Fibroblast of skin of right quadriceps (primary cell): ENCODE measurements at places on chromosomes 6 and 20.

DNA sequence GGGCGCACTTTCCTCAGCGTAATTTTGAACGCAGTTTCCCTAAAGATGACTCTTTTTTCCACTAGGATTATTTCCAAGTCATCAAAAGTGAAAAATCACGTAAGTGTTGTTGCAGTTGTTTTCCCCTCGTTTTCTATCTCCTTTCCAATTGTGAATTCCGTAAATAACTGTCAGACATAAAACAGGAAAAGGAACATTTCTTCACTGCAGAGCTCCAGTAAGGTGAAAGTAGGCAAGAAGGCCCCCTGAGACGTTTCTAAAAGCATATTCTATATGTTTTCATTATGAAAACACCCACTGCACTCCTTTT, 17.8 kb downstream of the HIVEP2 start:
- no peak for DNase-seq

GRCh38 chr20:33857722-33858563, 46.8 kb downstream of the CHMP4B start:
- DNase-seq: no peak

GRCh38 chr20:48769069-48769983, 58.5 kb downstream of the PREX1 start:
- no peak for DNase-seq

GRCh38 chr20:45306431-45306982, at the start of gene RBPJL:
TSS of gene RBPJL (plus strand) at chr20:45306840. CDS start at chr20:45306923, 83 bp downstream.
- no peak for DNase-seq

DNA sequence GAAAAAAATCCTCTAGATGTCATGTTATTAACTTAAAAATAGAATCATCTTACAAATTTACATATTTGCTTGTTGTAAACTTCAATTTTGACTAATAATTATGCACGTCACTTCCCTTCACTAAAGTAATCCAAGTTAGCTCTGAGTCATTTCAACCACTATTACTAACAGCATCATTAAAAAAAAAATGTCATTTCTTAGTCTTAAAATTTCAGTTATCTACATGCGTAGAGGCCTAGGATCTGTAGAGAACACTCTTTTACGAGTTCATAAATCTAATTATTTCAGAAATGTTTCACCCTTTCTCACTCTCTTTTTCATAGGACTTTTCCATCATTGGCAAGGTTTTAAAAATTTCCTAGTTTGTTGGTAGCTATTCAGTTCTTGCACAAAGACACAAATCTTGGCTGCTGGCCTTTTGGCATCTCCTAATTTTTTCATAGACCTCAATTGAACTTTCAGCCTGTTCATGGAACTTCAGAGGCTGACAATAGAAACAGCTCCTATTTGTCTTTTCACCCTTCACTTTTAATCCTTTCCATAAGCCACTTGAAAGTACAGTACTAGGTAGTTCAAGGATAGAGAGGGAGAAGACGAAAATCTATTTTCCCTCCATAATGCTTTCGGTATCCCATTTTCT, 61.5 kb downstream of the OGFRL1 start:
- DNase-seq: peak; percentile 58

GRCh38 chr20:8168785-8169288, 36.8 kb downstream of the PLCB1 start:
- DNase-seq: no peak

GRCh38 chr20:57618091-57618763, 2.0 kb downstream of the ZBP1 start:
- DNase-seq: no peak

DNA sequence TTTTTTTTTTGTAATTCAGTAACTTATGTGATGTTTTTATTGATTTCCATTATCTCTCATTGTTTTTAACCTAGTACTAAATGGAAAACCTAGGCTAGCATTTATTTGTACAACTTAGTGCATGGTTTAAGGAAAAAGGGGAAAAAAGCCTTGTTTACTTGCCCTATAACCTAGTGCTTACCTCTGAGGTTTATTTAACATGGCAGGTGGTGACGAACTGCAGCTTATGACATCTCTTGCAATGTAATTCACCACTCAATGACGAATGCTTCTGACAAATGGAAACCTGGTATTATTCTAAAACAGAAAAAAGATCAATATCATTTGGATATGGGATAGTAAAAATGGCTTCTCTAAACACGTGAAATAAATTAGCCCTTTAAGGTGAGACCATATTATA, 618.6 kb upstream of the FLRT3 start:
- DNase-seq: no peak

DNA sequence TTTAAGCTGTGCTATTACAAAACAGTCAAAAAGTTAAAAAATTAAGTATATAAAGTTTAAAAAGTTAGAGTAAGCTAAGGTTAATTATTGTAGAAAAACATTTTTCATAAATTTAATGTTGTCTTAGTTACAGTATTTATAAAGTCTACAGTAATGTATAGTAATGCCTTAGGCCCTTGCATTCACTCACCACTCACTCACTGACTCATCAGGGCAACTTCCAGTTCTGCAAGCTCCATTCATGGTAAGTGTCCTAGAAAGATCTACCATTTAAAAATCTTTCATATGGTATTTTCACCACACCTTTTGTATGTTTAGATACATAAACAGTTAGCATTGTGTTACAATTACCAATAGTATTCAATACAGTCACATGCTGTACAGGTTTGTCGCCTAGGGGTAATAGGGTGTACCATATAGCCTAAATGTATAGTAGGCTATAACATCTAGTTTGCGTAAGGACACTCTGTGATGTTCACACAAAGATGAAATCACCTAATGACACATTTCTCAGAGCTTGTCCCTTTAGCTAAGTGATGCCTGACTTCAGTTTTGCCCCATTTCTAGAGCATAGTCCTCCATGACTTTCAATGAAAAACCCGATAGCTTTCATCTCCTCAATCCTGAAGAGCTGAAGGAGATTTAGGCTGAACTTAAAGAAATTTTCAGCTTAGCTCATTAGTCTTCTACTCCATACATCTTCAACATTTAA, 14.9 kb upstream of the HLA-DRA start:
- no peak for DNase-seq

- DNase-seq: no peak
These were observed 106.6 kb downstream of the ADGRG6 start for GRCh38 chr6:142408409-142408808.

DNA sequence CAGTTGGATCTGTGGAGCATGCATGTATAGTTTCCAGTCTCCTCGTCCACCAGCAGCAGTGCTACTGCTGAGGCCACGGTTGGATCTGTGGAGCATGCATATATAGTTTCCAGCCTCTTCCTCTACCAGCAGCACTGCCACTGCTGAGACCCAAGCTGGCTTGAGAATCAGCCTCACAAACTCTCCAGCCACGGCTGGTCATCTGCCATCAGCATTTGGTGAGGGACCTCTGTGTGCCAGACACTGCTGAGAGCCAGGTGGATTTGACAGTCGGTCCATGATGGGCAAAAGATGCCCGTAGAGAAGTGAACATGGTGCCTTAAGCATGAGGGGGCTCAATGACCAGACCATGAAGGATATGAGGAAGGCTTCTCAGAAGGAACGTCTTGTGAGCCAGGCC, 46.4 kb downstream of the SLC9A8 start:
- DNase-seq: no peak

DNA sequence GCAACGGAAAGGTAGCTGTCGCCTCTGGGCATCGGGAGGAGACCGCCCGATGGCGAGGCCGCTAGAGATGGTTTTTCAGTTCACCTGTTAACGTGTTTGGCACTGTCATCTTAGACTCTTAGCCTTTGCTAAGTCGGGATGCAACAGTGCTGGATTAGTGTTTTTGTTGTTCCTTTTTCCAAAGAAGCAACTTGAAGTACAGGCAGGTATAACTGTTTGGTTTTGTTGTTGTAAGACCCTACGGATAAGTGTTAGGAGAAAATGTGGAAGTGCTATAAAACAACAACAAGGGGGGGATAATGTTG, 723 bp downstream of the MANEA start:
- DNase-seq: no peak

DNA sequence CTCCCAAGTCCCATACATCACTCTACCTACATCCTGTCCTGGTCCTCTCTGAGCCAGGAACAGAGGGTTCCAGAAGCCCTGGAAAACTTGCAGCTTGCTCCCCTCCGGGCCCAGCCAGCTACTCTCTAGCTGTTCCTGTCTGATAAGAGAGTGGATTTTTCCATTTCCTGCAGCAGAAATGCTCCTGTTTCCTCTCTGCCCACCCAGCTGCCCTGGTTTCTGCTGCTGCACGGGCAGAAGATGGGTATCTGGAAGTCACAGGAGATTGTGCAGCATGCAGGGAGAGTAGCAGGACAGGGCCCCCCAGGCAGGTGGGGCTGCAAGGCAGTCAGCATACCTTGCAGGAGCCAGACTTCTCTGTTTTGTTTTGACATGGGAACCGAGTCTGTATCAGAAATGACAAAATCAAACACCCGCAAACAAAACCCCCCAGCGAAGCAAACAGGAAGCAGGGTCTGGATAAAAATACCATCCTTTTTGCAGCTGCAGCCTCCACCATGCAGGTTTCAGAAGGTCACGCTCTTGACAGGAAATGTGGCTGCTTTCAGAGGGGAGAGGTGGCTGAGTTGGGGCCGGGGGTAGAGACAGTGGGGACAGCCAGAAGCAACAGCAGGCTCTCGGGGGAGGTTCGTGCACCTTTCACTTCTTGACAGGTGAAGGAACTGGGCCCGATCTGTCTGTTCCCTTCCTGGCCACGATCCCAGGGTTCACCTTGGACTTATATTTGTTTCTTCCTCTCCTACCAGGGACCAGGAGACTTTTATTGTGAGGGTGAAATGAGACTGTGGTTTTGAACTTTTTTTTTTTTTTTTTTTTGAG, 50.8 kb upstream of the FAM83D start:
- no peak for DNase-seq

DNA sequence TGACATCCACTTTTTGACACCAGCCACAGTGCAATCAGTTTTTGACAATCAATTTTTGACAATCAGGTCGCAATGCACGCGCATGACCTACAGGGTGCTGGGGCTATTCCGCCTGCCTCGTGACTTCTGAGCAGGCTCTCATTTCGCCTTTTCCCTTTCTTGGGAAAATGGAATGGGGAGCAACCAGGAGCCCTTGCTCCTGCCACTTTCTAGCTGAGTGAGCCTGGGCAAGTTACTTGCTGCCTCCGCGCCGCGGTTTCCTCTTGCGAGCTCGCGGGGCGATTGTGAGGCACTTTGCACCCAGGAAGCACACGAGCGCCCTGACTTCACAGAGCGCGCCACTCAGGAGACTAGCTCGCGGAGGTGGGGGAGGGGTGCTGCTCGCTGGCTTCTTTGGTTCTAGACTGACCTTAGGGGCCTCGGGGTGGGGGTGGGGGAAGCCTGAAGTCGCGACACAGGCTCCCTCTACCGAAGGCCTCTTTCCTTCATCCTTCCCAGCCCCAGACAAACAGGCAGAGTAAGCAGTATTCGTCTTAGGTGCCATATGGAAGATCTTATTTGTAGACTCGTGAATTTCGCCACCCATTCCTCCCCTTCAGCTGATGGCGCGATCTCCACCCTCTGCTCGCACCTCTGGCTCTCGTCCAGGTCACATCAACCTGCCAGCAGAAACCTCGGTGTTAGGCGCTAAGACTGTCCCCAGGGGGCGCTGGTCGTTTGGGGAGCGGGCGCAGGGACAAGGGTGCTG, 4.6 kb downstream of the TP53TG5 start:
- peak; percentile 74 for DNase-seq

- DNase-seq: peak; percentile 91
These were observed 222.6 kb upstream of the MARCKS start for GRCh38 chr6:113634352-113635163.

- DNase-seq: no peak
These were observed 409.9 kb downstream of the LAMA2 start for GRCh38 chr6:129292836-129293235.

GRCh38 chr6:39464067-39464466, 141.6 kb upstream of the KCNK16 start:
- no peak for DNase-seq

DNA sequence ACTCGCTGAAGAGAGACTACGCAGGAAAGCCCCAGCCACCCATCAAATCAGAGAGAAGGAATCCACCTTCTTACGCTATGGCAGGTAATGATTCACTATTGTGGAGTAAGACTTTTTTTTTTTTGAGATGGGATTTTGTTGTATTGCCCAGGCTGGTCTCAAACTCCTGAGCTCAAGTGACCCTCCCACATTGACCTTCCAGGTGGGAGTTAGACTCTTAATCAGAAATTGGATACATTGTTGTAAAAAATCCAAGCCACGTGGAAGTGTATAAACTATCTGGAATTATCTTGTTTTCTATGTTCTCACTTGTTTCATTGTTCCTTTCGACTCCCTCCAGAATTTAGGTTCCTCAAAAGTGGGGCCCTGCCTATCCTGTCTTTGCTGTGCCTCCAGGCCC, 6.8 kb downstream of the NQO2 start:
- no peak for DNase-seq

DNA sequence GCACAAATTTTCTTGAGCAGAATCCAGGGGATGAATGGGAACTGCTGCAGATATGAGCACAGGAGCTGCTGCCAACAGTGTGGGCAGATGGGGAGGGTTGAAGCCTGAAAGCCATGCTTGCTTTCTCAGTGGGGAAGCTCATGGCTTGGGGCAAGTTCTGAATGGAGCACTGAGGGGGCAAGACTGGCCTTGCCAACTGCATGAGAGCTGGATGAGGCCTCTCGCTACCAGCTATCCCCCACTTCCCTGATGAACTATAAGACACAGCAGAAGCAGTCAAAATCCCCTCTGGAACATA, 28.3 kb downstream of the TREM1 start:
- no peak for DNase-seq

DNA sequence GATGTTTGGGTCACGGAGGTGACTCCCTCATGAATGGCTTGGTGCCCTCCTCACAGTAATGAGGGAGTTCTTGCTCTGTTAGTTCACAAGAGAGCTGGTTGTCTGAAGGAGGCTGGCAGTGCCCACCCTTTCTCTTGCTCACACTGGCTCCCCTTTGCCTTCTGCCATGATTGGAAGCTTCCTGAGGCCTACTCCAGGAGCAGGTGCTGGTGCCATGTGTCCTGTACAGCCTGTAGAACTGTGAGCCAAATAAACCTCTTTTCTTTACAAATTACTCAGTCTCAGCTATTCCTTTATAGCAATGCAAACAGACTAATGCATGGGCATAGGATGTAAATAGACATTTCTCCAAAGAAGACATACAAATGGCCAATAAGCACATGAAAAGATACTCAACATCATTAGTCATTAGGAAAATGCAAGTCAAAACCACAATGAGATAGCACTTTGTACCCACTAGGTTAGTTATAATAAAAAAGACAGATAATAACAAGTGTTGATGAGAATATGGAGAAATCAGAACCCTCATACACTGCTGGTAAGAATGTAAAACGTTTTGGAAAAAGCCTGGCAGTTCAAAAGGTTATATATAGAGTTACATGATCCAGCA, 17.7 kb downstream of the C20orf203 start:
- no peak for DNase-seq

- no peak for DNase-seq
These were observed 7.6 kb downstream of the BTN1A1 start for GRCh38 chr6:26507658-26508057.

- no peak for DNase-seq
These were observed 542.0 kb upstream of the RNF217 start for GRCh38 chr6:124420116-124420840.

GRCh38 chr6:134310817-134311216, 7.1 kb downstream of the SGK1 start:
- DNase-seq: no peak
